ENCODE measurements at places on chromosomes 11 and 22.

- no peak for DNase-seq
These were observed 84.4 kb downstream of the GALNT18 start for GRCh38 chr11:11537372-11537771.

DNA sequence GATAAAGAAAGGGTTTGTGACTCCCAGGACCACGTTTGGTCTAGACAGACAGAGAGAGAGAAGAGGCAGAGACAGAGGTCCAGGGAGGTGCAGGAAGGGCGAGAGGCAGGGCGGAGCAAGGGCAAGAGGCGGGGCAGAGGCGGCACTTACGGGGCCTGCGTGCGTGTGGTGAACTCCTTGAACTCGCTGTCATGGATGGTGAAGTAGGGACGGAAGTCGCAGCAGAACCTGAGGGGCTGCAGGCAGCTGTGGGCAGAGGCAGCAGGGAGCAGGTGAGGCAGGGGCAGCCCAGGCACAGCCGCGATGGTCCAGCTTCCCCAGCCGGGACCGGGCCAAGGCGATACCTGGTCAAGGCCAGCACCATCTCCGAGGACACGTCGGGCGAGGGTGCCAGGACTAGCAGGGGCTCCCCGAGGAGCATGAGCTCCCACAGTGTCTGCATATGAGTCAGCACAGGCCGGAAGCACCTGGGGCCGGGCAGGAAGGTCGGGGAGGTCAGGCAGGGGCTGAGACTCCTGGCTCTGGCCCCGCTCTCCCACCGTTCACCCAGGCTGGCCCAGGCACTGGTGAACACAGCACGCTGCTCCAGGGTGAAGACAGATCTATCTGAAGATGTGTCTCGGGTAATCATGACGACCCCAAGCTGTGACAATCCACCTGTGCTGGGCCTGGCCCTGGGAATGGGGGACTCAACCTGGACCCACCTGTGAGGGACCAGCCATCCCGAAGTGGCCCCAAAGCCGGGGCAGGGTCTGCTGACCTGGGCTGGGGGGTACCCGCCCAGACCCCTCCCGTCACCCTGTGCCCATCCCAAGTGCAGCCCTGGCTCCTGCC, 7.2 kb upstream of the PLXNB2 start:
- DNase-seq = no peak

DNA sequence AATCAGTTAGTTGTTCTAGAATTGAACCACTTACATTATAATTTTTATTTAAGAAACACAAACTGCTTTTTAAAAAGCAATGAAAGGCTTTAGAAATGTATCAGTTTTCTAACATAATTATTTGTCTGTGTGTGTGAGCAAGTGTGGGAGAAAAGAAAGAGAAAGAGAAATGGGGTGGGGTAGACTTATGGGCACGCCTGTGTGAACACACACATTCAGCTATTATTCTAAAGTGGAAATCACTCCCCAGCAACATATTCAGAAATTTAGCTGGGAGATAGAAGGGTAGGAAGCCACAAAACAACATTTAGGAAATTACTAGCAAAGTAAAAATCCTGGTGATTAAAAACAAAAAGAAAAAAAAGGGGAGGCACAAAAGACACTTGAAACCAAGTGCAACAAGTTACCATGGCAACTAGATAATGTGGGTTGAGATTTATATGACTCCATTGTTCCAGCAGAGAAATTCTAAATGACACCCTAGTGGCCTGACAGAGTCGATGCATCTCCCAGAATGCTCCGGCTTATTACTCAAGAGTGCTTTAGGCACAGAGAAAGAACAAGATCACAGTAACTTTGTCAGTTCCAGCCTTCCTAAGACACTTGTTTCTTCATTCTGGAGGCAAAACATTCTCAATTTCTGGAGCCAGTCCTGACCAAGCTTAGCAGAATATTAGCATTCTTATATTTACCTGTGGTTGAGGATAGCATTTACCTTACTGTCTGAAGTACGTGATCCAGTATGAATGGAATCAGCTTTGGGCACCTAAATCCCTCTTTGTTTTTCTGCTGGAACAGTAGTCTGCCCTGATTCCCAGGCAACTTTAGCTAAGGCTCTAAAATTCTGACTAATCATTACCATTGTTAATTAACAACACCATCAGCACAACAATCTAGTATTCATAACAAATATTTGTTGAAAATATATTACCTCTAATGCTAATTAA, 444.4 kb downstream of the DLG2 start:
- DNase-seq = peak; percentile 8

- DNase-seq = no peak
These were observed 35.6 kb upstream of the TP53I11 start for GRCh38 chr11:44986315-44986714.

- no peak for DNase-seq
These were observed 38.2 kb upstream of the ABTB2 start for GRCh38 chr11:34395916-34396550.

DNA sequence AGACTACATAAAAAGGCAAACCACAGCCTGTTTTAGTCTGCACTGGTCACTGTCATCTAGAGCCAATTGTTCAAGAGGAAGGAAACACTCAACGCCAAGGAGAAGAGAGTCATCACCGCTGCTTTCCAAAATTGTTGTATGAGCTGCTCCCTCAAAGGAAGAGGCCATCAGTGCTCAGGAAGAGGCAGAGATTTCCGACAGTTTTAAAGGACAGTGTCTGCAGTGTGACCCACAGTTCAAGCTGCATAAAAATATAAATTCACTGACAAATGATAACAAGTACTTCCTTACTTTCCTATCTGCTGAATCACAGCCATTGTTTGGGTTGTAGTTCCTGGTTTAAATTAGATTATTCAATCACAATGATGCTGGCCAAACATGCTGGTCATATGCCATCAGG, 16.4 kb downstream of the PRCP start:
- DNase-seq = no peak

DNA sequence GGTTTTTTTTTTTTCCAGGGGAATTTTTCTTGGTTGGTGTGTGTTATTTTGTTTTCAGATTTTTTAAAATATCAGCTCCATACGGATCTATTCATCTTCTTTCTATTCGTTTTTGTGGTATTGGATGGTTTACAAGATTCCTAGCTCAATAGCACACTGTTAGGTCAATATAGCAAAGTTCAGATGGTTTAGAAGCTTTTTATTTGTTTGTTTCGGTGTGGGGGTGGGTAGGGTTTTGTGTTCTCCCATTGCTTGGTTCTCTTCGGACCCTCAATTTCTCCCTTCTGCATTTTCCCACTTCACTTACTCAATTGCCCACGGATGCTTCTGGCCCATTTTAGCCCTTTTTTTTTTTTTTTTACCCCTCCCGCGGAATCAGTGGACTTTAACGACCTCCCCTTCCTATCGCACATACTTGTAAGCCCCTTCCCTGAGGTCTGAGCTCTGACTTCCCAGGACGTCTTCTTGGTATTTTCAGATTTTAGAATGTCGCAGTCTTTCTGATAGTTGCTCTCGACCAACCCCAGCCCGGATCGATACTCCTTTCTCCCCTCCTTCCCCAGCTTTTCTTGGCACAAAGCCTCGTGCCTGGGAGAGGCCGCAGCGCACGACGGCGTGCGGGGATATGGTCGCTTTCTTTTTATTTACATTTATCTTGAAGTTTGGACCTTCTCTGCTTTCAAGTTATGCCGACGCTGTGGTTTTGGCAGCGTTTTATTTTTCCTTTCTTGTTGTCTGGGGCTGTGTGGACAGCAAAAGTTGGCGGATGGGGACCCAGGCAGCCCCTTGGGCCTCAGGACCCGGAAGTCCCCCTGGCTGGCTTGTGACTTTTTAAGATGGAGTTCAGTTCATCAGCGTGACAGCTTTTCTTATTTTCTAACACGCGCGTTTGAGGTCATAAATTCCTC, 4.4 kb upstream of the SPDYC start:
- DNase-seq = peak; percentile 9

All from cardiac fibroblast (primary cell).